ENCODE measurements at places on chromosomes 1 and 21.

DNA sequence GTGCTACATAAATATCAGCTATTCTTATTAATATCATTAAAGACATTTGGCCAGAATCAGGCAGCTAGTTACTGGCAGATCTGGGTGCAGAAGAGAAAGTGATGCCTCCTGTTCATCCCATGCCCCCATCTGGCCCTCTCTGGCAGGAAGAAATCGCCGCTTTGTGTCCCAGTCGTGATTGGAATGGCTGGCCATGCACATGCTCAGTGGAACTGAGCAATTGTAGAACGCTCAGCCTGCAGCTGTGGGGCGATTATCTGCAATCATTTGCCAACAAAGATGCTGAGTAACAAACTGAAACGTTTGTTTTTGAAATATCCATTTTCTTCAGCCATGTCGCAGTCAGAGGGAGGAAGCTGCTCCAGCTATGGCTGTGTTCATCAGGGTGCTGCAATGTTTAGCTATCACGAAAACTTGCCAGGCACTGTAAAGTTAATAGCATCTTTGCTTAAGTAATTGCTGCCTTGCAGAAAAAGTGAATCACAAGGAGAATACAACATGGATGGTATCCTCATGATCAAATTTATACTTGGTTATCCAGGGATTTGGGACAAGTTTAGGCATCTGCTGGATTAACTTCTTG lies 36.5 kb downstream of the NGF start:
- DNase-seq, result no peak

DNA sequence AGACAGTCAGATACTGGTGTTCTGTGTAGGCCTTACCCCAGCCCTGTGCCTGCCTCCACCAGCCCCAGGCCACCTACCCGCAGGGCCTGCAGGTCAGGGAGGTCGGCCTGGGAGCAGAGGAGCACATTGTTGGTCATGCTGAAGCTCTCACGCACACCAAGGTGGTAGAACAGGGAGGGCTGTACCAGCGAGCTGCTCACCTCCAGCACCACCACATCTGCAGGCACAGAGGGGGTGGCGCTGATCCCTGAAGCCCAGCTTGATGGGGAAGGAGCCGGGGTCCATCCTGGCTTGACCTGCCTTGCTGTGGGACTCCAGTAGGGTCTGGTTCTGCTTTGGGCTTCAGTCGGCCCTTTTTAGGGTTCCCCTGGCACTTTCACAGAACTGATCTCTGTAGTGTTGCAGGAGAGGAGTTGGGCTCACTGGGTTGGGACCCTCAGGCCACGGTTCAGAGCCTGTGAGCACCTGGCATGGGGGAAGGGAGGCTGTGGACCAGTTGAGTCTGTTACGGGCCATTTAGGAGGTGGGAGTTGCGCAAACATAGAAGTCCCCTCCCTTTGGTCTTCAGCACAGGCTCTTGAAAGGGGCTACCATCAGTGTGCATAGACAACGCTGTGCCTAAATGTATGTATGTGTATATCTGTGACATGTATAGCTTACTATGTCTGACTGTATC lies 1.9 kb downstream of the MAP3K6 start:
- DNase-seq, result no peak

GRCh38 chr1:232726048-232726779 lies 79.0 kb upstream of the MAP10 start:
- DNase-seq, result no peak

DNA sequence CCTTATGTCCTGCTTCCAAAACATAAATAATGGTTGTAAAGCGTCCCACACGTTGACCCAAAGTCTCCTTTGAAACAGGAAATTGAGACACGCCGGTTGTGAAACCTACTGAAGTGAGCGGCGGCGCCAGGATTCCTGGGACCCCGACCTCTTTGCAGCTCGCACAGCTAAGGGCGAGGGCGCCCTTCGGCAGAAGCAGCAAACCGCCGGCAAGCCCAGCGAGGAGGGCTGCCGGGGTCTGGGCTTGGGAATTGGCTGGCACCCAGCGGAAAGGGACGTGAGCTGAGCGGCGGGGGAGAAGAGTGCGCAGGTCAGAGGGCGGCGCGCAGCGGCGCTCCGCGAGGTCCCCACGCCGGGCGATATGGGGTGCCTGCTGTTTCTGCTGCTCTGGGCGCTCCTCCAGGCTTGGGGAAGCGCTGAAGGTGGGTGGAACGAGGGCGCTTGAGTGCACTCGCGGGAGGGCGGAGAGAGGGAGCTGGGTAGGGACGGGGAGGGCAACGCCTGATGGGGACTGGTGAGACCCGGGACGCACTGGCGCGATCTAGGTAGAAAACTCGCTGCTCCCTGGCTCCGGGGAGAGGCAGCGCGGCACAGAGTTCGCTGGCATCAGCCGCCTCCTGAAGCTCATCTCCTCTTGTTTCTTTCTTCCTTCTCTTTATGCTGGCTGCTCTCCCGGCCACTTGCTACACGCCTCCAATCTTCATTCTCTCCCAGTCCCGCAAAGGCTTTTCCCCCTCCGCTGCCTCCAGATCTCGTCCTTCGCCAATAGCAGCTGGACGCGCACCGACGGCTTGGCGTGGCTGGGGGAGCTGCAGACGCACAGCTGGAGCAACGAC lies at the start of gene CD1D:
CD1D (plus strand) TSS at position 155 of the 836 bp plus-strand sequence; CDS start at position 362, 207 bp downstream.
- no peak for DNase-seq

GRCh38 chr1:99652881-99653281 lies 7.0 kb downstream of the PALMD start:
- DNase-seq, result no peak

- no peak for DNase-seq
Measured at GRCh38 chr1:189775343-189775742, 702.3 kb downstream of the BRINP3 start.

DNA sequence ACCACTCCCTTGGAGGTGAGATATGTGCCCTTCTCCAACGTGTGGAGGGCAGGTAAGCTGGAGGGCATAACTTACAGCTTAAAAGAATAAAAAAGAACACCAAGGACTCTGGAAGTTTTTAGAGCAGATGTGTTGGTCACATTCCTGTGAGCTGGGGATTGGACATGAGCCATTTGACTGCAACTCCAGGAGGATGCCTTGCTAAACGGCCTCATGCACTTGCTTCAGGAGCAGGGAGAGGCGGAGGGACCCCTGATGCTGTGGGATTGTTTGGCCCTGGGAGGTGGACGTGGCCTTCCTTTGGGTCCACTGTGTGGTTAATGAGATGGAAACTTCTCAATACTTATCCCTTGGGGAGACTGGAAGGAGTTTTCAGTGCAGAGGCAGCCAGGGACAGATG lies 185.6 kb downstream of the RHOU start:
- no peak for DNase-seq

GRCh38 chr1:244915736-244916135 lies 51.4 kb upstream of the HNRNPU start:
- DNase-seq, result no peak

GRCh38 chr1:86706018-86706635 lies 1.8 kb downstream of the SH3GLB1 start:
- no peak for DNase-seq

DNA sequence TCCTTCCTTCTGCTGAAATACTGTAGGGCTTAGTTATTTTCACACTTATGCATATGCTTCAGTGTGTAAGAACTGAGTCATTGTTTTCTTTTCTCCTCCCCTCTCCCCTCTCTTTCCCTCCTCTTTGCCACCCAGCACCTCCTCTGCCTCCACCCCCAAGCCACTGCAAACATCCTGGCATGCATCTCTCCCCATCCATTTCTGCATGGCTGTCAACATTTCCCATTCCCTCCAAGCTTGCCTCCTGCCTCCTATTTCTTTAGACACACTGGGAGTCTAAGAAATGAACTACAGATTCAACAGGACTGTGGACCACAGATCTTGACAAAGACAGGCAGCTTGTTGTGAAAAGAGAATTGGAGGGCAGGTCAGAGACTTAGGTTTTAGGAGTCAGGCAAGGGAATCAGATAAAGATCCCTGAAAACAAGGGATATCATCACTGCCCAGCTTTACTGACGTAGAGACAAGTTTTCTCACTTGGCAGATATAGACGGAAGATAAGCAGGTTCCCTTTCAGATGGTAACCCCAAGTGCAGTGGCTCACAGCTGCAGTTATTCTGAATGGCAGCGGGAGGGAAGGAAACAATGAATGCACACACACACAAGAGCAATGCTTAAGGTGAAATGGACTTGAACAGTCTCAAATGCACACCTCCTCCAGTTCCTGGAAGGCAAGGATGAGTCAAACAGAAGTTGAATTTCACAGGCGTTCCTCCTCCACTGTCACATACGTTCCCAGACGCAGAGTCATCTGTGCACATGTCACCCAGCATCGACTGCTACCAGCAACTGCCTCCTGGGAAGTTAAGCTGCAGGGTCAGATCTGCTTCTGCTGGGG lies 56.1 kb downstream of the HIVEP3 start:
- no peak for DNase-seq

DNA sequence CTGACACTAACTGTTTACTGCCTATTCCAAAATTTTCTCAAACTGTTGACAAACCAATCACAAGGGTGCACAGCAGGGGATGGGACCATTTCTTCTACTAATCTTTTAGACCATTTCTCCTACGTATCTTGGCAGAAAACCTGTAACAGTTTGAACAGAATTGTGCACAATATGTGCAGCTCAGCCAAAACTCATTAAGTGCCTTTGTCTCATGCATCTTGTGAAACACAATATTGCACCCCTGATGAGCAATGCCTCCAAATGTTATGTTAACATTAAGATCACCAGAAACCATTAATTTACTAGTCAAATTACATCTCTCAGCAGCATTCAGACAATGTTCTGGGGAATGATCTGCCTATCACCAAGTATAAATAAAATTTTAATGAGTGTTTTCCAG lies 247.5 kb downstream of the NRIP1 start:
- DNase-seq, result no peak

DNA sequence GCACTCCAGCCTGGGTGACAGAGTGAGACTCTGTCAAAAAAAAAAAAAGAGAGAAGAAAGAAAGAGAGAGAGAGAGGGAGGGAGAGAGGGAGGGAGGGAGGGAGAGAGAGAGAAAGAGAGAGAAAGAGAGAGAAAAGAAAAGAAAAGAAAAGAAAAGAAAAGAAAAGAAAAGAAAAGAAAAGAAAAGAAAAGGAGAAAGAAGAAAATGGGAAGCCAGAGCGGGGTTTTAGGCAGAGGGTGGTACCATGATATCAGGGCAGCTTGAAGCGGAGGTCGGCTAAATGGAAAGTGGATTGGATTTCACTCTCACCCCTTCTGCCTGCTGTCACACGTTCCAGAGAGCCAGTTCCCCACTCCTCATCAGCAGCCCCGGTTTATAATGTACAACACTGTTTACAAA lies 1.9 kb downstream of the TMCO4 start:
- no peak for DNase-seq

GRCh38 chr1:221636967-221637366 lies 104.9 kb downstream of the DUSP10 start:
- DNase-seq, result no peak

- no peak for DNase-seq
Measured at GRCh38 chr1:33735624-33736023, 128.3 kb upstream of the HMGB4 start.

DNA sequence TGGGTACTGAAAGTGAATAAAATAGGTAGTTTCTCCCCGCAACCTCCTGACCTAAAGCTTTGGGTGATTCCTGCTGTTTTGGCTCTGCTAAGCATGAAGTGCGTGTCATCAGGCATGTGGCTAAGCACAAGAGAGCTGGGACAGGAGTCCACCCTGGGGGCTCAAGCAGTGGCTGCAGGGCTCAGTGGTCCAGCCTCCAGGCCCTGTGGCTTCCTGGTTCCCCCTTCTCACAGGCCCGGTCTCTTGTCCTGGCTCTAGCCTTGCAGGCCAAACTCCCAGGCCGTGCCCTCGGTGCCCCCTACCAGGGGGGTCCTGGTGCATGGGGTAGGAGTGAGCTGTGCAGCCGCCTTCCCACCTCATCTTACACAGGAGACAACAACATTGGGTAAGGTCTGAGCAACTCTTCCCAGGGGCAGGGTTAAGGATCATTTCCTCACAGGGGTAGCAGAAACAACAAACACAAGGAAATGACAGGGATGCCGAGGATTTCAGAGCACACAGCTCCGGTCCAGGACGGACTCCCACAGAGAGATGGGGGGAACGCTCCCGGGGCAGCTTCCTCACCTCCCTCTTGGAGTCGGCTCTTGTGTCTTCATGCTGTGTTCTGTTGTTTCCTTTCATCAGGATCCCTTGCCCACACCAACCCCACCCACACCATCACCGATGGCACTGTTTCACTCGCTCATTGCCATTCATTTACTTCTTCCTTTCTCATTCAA lies 19.8 kb upstream of the SLC2A1 start:
- no peak for DNase-seq

- no peak for DNase-seq
Measured at GRCh38 chr1:37041483-37041882, 7.2 kb upstream of the GRIK3 start.

DNA sequence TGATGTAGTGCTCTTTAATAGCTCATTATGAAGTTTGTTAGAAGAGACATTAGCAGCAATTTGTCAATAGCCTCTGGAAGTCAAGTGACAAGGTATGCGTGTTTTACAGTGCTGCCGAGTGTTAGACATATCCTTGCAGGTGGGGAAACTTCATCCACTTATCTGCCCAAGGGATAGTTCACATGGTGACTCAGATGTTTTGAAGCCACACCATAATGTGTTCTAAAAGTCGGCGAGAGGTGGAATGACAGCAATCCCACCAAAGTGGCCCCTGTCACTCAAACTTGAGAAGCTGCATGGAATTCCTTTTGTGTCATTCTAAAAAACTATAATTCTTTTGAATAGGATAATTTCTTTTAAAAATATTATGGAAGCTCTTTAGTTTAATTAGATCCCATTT lies 98.1 kb downstream of the RUNX1 start:
- no peak for DNase-seq

- DNase-seq, result no peak
Measured at GRCh38 chr1:198150369-198150768, 6.4 kb upstream of the NEK7 start.

DNA sequence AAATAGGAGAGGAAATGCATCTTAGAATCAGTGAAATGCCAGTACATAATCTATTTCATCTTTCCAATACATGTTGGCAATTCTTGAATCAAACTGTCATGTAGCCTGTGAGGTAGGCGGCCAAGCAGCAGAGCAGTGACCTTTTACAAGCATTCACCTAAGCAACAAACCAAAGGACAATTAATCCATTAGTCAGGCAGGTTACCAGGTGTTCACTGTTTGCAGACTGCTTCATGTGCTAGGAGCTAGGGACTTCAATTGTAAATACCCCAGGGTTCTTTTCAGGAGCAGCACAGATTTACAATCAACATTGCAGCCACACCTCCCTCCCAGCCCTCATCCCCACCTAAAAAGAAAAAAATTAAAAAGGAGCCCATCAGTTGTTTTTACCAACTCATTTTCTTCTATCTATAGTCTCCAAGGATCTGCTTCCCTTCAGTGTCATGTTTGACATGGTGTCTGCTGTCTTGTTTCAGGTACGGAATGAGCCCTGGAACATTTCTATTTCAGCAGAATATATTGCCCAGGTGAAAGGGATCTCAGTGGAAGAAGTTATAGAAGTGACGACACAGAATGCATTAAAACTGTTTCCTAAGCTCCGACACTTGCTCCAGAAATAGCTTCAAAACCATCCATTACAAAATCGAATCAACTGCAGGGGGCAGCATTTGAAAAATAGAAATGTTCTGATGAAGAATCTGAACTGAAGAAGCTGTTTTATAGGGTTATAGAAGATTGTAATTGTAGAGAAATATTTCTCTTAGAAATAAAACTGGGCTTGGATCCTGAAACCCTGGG lies 23.0 kb downstream of the TATDN3 start:
- no peak for DNase-seq

- no peak for DNase-seq
Measured at GRCh38 chr1:177227978-177228692, 57.4 kb downstream of the BRINP2 start.

- DNase-seq, result no peak
Measured at GRCh38 chr1:189970331-189971230, 507.1 kb downstream of the BRINP3 start.

GRCh38 chr1:40708750-40709099 lies 17.2 kb downstream of the NFYC start:
- DNase-seq, result peak; percentile 81
